ENCODE measurements at places on chromosomes 2 and 18.

- no peak for DNase-seq
These were observed 90.2 kb downstream of the CABLES1 start for GRCh38 chr18:23225503-23225902.

DNA sequence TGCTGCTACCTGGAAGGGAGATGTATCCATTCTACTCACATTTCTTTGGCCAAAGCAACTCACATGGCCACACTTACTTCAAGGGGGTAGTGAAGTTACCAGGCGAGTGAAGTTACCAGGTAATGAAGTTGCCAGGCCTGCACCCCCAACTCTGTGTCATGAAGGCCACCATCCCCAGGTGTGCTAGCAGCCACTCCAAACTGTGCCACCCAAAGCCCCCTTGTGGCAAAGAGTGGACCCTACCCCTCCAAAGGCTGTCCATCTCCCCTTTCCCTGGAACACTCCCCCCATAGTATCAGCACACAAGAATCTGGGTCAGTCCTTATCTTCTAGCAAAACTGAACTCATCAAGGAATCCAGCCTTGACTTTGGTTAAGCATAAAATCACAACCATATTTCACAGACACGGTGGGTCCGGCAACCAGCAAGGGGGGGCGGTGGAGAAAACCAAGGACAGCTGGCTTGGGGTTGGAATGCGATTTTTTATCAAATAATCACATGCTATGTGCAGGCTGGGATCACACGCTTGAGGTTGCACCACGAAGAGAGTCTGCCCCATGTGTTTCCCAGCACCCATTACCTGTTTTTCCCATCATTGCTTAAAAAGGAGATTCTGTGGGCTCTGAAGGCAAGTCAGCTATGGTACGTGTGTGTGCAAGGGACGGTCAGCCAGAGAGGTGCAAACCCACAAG, 60.9 kb downstream of the ZFP36L2 start:
- DNase-seq: no peak

GRCh38 chr2:45777996-45778719, 126.7 kb downstream of the PRKCE start:
- DNase-seq: no peak

GRCh38 chr2:118061135-118061955, 26.9 kb upstream of the INSIG2 start:
- DNase-seq: no peak

GRCh38 chr2:132680544-132680943, 10.5 kb upstream of the LYPD1 start:
- no peak for DNase-seq

- no peak for DNase-seq
These were observed 18.6 kb upstream of the AP1S3 start for GRCh38 chr2:223856021-223856420.

- no peak for DNase-seq
These were observed 195.3 kb downstream of the SMAD2 start for GRCh38 chr18:47735041-47735702.

DNA sequence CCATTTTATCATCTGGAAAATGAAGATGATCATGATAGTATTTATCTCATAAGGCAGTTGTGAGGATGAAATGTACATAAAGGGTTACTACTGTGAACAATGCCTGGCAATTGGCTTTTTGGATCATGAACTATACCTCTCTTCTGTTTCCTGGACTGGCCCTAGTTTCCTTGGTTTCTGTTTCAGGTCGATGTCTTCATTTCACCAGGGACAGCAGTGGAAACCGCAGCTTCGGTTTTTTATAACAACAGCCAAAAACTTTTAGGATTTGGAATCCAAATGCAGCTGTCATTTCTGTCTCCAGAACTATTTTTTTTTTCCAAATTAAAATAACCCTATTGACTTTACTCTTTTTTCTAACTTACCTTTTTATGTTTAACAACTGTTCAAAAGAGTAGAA, 425.1 kb downstream of the RND3 start:
- no peak for DNase-seq
